NCI-H226 (cell line): ENCODE measurements at places on chromosomes 11 and 22.

- DNase-seq = no peak
These were observed 153.9 kb upstream of the C11orf58 start for GRCh38 chr11:16584569-16584968.

- DNase-seq = peak; percentile 39
These were observed 318.5 kb downstream of the JRKL start for GRCh38 chr11:96708219-96708878.

DNA sequence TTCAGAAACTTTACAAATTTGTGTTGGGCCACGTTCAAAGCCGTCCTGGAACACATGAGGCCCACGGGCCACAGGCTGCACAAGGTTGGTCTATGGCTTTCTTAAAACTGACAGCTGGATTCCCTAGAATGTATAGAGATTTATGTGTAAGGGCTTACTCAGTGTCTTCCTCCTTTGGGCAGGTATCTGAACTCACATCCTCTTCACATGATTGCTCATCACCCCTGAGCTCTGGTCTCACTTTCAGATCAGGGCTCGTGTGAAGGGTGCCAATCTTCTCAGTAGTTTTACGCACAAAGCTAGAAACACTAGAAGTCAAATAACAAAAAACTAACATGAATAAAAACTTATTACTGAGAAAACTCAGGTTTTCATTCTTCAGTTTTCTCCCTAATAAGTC lies 27.1 kb downstream of the HPS5 start:
- DNase-seq = no peak

- DNase-seq = no peak
These were observed 254.8 kb downstream of the GRIK4 start for GRCh38 chr11:120766318-120766717.

DNA sequence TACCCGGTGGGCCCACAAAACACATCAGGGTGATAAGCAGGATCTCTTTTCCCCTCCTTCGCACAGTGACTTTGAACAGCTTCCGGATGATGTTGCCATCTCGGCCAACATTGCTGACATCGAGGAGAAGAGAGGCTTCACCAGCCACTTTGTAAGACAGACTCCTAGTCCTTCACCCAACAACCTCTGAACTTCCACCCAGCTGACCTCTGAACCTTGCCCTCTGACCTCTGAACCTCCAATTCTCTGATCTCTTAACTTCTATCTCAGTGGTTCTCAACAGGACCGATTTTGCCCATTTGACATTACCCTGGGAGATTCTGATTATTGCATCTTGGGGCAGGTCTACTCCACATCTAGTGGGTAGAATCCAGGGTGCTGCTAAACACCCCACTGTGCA lies 3.2 kb downstream of the NCF4 start:
- no peak for DNase-seq

GRCh38 chr22:38578505-38578904 lies 8.5 kb upstream of the DMC1 start:
- DNase-seq = no peak

DNA sequence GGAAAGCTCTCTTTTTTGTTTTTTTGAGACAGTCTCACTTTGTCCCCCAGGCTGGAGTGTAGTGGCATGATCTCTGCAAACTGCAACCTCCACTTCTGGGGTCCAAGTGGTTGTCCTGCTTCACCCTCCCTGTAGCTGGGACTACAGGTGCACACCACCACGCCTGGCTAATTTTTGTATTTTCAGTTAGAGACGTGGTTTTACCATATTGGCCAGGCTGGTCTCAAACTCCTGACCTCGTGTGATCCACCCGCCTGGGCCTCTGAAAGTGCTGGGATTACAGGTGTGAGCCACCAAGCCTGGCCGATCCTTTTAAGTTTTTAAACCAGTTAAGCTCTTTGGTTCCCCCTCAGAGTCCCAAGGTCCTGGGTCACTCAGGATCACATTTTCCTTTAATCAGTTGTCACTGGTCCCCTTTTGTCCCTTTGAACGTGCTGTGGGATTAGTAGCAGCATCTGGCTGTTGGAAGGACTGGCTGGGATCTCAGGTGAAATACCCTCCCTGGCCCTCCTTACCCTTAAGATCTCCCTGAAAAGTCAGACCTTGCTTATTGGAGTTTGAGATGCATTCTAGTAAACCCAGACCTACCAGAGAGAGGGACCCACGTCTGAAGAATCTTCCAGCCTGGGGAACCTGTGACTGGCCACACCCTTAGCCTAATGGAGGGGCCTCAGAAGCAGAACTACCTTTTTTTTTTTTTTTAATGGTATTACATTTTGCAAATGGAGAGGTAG lies 8.1 kb downstream of the MALAT1 start:
- peak; percentile 81 for DNase-seq

- peak; percentile 80 for DNase-seq
These were observed at the start of gene PRSS23 for GRCh38 chr11:86800076-86800959. Gene PRSS23, plus strand, starts transcription at chr11:86800542. Its CDS starts 7,102 bp downstream, at chr11:86807644.

GRCh38 chr11:112817376-112817775 lies 143.8 kb upstream of the NCAM1 start:
- DNase-seq = no peak

DNA sequence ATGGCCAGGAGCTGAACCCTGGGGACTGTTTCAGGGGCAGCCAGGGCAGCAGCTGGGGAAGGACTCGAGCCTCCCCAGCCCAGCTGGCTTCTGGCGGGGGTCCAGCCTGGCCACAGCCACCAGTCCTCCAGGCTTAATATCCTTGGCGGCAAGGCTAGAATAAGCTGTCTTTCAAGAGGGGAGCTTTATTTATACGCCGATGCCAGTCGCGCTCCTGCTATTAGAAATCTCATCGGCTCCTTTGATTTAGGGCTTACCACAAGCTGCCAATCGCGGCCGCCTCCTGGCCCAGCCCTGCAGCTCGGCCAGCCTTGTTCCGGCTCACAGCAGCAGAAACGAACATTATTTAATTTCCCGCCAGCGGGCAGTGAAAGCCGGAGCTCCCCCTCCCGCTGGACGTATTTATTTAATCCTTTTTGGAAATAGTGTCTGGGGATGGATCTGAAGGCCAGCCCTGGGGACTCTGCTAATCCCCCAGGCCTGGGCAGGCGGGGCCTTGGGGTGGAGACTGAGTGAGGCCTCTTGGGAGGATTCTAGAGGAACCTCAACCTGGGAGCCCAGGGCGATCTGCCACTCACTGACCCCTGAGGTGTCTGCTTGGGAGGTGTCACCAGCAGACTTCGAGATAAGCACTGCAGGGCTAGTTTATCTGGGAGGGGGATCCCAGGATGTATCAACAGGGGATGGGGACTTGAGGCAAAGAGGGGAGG lies 363.1 kb downstream of the MN1 start:
- DNase-seq = no peak

- DNase-seq = no peak
These were observed 1.4 kb downstream of the HPS4 start for GRCh38 chr22:26482161-26482560.

DNA sequence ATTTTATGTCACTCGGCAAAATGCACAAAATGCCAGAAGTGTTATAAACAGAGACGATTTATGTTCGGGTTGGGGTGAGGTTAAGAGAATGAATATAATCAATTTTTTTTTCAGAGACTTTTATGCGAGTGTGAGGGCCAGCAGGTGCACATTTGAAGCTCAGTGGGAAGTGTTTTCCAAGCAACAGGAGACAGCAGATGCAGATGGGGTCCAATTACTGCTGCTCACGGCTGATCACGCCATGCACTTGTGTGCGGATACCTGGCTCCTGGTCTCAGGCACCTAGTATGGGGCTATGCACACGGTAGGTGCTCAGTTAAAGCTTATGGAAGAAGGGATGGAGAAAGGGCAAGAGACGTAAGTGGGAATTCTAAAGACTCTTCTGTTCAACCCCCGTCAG lies 249.1 kb downstream of the MIAT start:
- DNase-seq = no peak

DNA sequence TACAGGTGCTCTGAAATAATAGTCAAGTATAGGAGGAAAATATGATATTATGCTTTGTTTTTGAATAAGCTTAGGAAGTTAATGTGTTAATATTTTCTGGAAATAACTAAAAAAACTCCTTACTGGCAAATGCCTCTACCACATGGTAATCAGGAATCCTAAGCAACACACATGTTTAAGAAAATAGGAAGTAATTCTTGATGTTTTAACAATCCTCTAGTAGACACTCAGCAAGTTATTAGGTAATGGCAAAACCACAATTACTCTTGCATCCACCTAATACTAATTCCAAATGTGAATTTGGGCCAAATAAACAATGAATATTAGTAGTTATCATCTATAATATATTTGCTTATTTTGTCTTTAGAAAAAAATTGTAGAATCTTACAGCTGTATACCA lies 53.6 kb downstream of the SLC35F2 start:
- no peak for DNase-seq

DNA sequence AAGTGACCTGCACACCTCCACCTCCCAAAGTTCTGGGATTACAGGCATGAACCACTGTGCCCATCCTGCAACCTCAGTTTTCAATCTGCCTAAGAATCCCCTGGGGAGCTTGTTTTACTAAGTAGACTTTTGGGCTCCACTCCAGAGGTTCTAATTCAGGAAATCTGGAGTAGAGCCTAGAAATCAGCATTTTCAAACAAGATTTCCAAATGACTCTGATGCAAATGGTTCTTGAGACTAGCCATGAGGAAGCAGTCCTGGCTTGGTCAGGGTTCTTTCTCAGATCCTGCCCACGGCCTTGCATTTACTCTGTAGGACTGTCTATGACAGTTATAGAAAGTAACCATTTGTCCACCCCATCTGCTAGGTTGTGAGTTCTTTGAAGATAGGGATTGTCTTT lies 1.6 kb upstream of the KCNE3 start:
- no peak for DNase-seq

DNA sequence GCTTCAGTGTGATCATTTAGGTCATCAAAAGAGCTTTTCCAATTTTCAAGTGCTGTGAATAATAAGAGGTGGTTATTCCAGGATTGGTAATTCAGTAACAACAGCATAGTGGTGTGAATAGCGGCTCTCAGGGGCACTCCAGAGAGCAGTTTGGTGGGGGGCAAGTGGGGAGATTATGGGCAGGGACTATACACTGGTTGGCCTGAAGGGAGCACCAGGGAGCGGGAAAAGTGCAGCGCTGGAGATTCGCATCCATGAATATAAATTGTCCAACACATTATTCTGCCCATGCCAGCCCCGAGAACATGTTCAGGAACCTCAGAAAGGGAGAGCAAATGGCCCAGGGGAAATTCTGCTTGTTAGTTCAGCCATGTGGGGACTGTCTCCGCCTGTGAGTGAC lies 37.9 kb downstream of the OR6Q1 start:
- DNase-seq = no peak

DNA sequence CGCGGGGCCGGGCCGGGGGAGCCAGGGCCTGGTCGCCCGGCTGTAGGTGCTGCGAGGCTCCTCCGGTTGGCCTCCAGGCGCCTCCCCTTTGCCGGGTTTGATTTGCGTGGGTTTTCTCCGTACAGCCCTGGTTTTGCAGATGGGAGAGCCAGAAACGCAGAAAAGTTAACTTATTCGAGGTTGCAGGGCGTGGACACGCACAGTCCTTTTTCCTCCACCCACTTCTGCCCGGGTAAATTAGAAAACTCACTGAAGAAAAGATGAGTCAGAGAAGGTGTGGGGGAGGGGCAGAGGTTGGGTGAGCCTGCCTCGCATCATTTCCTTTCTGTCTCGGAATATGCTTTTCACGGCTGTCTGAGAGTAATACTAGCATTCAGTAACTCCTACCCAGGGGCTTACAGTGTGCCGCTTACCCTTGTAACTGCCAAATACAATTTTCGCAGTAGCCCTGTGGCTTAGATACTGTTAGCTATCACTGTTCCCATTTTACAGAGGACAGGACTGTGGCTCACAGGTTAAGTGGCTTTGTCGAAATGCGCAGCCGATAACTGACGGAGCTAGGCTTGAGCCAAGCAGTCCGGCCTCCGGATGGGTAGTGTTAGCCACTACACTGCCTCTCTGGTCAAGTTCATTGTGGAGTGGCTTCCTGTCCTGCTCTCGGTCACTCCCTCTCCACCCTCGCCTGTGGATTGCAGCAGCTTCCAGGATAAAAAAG lies 812 bp downstream of the FADD start:
- DNase-seq = peak; percentile 76

DNA sequence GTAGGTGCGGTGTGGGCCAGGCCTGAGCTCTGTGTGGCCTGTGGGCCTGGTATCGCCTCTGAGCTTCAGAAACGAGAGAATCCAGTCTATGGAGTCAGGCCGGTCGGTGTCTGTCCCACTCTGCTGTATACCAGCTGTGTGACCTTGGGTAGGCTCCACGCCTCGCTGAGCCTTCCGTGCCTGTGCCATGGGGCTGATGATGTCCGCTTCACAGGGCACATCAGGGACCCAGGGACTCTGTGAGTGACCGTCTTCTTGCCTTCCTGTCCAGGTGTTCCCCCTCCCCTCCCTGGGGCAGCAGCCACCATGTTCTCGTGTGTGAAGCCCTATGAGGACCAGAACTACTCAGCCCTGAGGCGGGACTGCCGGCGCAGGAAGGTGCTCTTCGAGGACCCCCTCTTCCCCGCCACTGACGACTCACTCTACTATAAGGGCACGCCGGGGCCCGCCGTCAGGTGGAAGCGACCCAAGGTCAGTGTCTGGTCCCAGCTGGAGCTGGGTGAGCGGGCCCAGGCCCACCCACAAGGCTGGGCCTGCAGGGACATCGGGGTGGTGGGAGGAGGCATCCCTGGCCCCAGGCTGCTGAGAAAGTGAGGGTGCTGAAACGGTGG lies 17.9 kb downstream of the CAPN5 start:
- DNase-seq = no peak

DNA sequence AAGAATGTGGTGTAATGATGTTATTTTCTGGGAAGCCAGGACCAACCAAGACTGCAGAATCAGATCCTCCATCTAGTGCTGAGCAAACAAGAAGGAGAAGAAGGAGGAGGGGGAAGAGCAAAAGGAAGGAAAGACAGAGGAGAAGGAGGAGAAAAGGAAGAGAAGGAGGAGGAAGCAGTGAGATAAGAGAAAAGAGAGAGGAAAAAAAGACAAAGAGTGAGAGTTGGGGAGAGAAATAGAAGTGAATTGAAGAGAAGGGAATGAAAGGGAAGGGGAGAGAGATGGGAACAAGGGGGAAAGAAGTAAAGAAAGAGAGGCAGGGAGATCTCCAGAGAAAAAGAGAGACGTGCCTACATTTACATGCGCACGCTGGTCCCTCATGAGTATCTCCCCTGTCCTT lies 153.5 kb downstream of the MN1 start:
- no peak for DNase-seq

GRCh38 chr11:126282736-126283591 lies at the start of gene TIRAP:
Gene TIRAP, plus strand, starts transcription at chr11:126283093. Its CDS starts 7,802 bp downstream, at chr11:126290895.
- peak; percentile 18 for DNase-seq

GRCh38 chr11:79336797-79337517 lies 103.9 kb downstream of the TENM4 start:
- DNase-seq = no peak

DNA sequence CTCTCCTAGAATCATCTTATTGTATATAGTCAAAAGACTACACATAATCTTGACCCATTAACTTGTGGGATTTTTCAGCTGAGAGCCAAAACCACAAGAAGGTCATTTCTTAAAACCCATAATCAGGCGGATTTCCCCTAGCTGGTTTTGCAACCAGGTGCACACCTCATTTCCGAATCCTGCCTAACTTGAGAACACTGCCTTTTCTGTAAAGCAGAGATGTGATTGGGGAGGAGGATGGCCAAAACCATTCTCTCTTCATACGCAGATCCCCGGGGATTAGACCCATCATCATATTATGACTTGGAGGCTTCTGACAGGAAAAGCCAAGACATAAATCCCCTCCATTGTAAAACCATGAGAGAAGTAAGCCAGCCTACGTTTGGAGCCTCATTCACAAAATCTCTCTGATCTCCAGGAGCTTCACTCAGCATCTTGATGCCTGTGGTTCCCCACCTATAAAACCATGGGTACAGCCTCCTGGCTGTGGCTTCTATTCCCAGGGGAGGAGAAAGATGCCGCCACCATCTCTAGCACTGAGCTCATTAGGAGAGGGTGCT lies 191.3 kb downstream of the KIF18A start:
- DNase-seq = no peak

GRCh38 chr11:134332189-134332631 lies 422 bp downstream of the GLB1L2 start:
- no peak for DNase-seq
